Astrocyte (in vitro differentiated cells and primary cell): ENCODE measurements at places on chromosomes 7 and 10. TPM values are rescaled to one million over a fixed set of nuclear protein-coding genes. Genes with fewer than 3 reads are reported as not detected.

- no peak for DNase-seq
- no peak overlapping the region for H3K27ac ChIP-seq
- H3K27me3 ChIP-seq = no peaks in the 10 kb centered on the region
- H3K4me3 ChIP-seq = no peak overlapping the region
These were observed 133.8 kb downstream of the TCERG1L start for GRCh38 chr10:131177431-131178327.

GRCh38 chr7:141872931-141873330 is 31.6 kb upstream of the PRSS37 start:
- DNase-seq = no peak
- H3K36me3 ChIP-seq = no peaks in the 10 kb centered on the region
- H3K27ac ChIP-seq = no peak overlapping the region
- no peaks in the 10 kb centered on the region for H3K27me3 ChIP-seq
- no peaks in the 10 kb centered on the region for H3K4me1 ChIP-seq
- no peak overlapping the region for H3K4me3 ChIP-seq

GRCh38 chr7:106865130-106866041 is at the start of gene PIK3CG:
TSS of gene PIK3CG (plus strand) at chr7:106865282. CDS start at chr7:106867562, 2,280 bp downstream.
- no peak for DNase-seq
- no peak within 1 kb of the TSS for H3K4me3 ChIP-seq
- H3K27ac ChIP-seq = no peak within 1 kb of the TSS
- no peaks in the 10 kb centered on the region for H3K4me1 ChIP-seq

PODXL gene
- 29.9 and 47.1 TPM in 2 replicates for total RNA-seq
